SK-MEL-5 (cell line): ENCODE measurements at places on chromosomes 7 and 10. TPM values are rescaled to one million over a fixed set of nuclear protein-coding genes. Genes with fewer than 3 reads are reported as not detected.

CYP2C19 gene
- not detected in 2 replicates for total RNA-seq

GRCh38 chr7:55405856-55406541, 40.9 kb downstream of the LANCL2 start:
- DNase-seq = no peak

- no peak for DNase-seq
These were observed 127.7 kb downstream of the PRKG1 start for GRCh38 chr10:51201947-51202346.

GRCh38 chr7:69162931-69163670, 435.2 kb upstream of the AUTS2 start:
- DNase-seq = no peak

GRCh38 chr10:47283848-47284247, 16.1 kb upstream of the GDF10 start:
- no peak for DNase-seq

NCF1 gene
- total RNA-seq = not detected in 2 replicates

- DNase-seq = no peak
These were observed 8.8 kb upstream of the PCGF5 start for GRCh38 chr10:91211675-91212074.

SDK1 gene
- total RNA-seq = 0.08 and 0.13 TPM in 2 replicates
